Stimulated activated naive CD8-positive, alpha-beta T cell treated with anti-CD3 and anti-CD28 coated beads, Interleukin-15, Interleukin-2, amounts not matched to agents 100 U/mL and 50 U/mL, for 24 hours (primary cell): ENCODE measurements at places on chromosomes 5 and 9.

- no peak for DNase-seq
Observed at GRCh38 chr5:53164478-53165165, 55.1 kb upstream of the MOCS2 start.

GRCh38 chr5:92505145-92505544 lies 1075.9 kb downstream of the NR2F1-AS1 start:
- no peak for DNase-seq

GRCh38 chr5:77935506-77936364 lies 159.6 kb upstream of the TBCA start:
- DNase-seq: peak; percentile 11

DNA sequence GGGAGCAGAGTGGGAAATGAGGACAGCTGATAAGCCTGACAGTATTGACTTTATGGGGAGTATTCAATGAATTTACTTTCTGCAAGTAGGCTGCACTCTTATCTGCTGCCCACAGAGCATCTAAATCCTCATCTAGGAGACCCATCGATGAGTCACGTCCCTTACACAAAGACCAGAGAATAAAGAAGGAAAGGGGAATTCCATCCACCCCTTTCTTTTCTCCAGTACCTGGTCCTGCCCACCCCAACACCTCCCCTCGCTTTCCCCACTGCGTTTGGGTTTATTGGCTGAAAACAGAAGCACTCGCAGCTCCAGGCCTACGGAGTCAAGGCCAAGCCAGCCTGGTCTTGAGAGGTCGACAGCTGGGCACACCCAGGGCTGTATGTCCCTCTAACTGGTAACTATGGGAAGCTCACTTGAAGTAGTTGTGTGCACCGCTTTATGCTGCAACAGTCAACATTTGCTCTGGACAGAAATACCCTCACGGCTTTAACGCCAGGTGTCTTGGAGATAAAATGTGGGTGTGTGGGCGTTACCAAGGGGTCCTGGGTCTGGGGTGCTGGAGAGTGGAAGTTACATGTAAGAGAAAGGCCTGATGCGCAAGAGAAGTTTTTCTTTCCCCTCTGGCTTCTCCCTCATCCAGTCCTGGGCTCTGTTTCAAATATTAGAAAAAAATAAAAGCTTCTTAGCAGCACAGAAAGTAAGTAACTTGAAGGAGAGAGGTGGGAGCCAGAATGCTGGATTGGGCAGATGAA lies 14.5 kb upstream of the TAL2 start:
- no peak for DNase-seq

GRCh38 chr9:37100327-37100726 lies 20.0 kb upstream of the ZCCHC7 start:
- DNase-seq: no peak

DNA sequence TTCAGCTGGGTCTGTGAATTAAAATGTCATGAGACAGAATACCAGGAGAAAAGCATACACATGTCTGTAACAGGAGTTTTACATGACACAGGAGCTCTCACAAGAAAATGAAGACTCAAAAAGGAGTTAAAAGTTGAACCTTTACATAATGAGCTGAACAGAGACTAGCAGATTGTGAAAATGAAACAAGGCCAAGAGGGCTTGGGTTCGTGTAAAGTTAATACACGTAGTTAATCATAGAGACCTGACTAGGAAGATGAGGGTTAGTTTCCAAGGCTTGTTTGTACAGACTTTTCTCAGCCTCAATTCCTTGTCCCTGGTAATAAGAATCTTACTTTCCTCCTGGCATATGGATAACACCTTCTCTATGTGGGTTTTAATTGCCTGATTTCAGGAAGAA lies 1294.0 kb downstream of the MAT2B start:
- DNase-seq: no peak

- peak; percentile 51 for DNase-seq
Observed at GRCh38 chr9:125189011-125189360, 617 bp downstream of the PPP6C start.

DNA sequence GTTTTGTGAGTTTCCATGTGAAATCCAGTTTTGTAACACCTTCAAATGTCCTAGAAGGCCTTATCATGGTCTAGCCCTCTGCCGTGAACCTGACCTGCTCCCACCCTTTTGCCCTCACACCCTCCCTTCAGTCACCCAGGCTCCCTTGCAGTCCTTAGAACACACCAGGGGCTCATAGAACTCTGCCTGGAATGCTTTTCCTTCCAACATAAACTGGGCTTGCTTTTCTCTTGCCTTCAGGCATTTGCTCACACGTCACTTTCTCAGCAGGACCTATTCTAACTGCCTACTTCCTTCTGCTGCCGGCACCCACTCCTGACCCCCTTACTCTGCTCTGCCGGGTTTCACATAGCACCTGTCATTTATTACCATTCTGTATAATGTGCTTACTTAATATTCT lies 111.9 kb downstream of the PDE8B start:
- DNase-seq: no peak

- DNase-seq: no peak
Observed at GRCh38 chr5:103624675-103625074, 62.1 kb upstream of the NUDT12 start.

DNA sequence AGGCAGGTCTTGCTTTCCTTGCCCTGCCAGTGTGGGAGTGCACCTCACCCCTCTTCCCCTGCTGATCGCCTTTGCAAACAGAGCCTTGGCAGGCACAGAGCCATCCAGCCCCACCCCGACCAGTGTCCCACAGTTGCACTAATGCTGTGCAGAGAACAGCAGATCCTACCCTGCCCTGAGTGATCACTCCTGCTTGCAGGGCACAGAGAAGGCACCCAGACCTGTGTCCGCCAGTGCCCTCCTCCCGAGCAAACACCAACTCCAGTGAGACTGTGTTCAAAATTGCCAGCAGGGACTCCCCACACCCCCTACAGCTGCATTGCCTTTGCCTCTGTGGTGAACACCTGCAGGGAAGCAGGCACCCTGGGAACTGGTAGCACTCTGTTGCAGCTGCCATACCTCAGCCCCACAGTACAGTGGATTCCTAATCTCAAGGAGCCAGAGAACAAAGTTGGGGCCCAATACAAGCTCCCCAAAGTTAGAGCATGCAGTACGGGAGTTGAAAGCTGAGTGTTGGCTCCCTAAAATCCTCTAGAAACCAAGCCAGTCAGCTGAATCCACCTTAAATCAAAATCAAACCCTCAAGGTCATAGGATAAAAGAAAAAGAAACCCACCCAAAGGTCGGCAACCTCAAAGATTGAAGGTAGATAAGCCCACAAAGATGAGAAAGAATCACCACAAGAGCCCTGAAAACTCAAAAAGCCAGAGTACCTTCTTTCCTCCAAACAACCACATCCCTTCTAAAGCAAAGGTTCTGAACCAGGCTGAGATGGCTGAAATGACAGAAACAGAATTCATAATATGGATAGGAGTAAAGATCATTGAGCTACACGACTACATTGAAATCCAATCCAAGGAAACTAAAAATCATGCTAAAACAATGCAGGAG lies 92.9 kb upstream of the PIK3R1 start:
- no peak for DNase-seq

DNA sequence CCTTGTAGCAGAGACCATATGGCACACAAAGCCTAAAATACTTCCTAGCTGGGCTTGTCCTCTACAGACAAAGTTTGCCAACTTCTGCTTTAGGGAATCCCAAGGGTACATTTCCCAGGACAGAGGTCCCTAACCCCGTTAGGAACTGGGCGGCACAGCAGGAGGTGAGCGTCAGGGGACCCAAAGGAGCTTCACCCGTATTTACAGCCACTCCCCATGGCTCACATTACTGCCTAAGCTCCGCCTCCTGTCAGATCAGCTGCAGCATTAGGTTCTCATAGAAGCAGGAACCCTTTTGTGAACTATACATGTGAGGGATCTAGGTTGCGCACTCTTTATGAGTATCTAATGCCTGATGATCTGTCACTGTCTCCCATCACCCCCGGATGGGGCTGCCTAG lies 88.5 kb upstream of the TRPM3 start:
- DNase-seq: no peak

DNA sequence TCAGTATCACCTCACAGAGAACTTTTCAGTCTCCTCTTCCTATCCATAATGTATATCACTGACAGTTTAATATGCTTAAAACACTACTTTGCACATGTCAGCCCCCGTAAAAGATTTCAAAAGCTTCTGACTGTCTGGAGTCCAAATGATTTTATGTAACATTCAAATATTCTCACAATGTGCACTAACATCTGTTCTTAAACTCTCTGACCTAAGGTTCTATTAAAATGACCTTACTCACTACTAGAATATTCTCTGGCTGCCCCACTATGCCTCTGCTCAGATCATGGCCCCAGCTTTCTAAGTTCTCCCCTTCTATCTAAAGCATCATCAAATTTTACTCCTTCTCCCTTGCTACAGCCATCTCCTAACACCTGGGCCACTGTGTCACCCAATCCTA lies 52.5 kb downstream of the AP3B1 start:
- no peak for DNase-seq

GRCh38 chr5:2740051-2740875 lies 11.2 kb downstream of the IRX2 start:
- DNase-seq: no peak

DNA sequence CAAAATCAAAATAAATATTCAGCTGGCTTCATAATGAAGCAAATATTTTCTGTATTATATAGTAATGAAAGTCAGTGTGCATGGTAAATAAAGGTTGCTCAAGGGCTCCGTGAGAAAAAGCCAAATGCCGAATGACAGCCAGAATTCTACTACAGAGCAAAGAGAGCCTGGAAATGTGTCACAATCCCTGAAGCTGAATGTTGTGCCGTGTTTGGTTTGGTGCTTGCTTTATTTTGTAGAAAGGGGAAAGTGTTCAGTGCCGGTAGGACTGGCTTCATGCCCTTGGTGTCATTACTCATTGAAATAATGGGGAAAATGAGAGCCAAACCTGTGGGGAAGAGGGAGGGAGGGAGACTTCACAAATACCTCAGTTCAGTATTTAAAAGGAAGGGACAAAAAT lies 26.8 kb upstream of the ADAMTSL1 start:
- no peak for DNase-seq

DNA sequence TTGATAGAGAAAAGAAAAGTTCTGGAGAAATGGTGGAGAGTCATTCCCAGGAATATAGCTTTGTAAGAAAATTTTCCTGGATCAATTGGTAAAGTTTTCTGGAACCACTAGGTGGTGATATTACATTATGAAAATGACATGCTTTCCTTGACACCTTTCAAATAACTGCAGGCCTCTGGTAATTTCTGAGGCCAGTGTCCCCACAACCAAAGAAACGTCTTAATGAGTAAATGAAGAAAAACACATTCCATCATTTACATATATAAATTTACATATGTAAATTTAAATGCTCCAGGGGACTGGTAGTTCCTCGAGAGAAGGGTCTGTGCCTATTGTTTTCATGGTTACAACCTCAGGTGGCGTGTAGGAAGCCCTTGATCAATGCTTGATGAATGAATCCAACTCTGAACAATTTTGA lies 17.2 kb upstream of the RGS3 start:
- DNase-seq: no peak

DNA sequence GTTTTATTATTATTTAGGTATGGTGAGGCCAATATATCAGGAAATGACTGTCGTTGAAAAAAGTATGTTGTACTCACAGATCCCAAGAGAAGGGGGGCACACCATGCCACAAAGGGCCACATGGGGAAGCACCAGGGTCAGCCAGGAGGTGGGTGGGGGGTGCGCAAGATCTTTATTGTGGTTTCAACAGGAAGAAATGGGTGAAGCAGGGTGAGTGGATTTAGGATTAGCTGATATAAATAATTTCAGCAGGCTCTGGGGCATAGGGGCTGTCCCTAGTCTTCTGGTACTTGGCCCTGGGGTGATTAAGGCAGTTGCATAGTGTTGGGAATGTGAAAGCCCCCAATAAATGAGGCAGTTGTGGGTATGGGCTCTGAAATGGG lies 8.6 kb downstream of the PDCD1LG2 start:
- DNase-seq: peak; percentile 77

- DNase-seq: no peak
Observed at GRCh38 chr5:132751444-132751843, 4.2 kb downstream of the CCNI2 start.

GRCh38 chr5:33769196-33769595 lies 122.6 kb downstream of the ADAMTS12 start:
- no peak for DNase-seq

DNA sequence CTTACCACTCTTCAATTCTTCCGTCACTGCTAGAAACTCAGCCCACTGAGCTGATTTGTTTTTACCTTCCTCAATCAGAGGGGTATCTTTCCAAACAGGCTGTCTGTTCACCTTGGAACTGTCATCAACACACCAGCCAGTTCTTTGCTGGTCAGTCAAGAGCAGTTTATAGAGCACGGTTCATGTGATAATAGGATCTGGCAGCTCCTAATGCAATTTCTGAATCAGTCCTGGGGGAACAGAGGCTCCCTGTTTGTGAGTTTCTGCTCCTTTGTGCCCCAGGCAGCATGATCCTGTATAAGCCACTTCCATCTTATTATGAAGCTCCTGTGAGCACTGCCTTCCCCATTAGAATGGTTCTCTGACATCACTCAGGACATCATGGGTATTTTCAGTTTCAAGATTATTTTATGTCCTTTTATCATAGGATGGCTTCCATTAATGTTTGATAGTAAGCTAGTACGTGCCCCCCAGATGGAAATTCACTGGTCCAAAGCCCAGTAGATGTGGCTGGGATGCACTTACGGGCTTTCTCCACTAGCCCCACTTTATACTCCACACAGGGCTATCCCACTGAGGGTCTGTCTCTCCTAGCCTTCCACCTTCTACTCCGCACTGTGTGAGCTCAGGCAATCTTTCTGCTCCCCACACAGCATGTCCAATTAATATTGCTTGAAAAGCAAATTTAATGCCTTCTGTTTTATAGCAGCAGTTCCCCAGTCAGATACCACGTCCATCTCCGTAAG lies 85.5 kb upstream of the SPIN1 start:
- DNase-seq: no peak

DNA sequence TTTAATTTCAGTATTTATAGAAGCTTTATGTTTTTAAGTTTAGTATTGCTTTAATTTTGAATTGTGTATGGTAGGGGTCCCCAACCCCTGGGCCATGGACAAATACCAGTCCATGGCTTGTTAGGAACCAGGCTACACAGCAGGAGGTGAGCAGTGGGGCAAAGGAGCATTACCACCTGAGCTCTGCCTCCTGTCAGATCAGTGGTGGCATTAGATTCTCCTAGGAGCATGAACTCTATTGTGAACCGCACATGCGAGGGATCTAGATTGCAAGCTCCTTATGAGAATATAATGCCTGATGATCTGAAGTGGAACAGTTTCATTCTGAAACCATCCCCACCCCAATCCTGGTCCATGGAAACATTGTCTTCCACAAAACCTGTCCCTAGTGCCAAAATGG lies 1.9 kb downstream of the C5 start:
- DNase-seq: no peak

DNA sequence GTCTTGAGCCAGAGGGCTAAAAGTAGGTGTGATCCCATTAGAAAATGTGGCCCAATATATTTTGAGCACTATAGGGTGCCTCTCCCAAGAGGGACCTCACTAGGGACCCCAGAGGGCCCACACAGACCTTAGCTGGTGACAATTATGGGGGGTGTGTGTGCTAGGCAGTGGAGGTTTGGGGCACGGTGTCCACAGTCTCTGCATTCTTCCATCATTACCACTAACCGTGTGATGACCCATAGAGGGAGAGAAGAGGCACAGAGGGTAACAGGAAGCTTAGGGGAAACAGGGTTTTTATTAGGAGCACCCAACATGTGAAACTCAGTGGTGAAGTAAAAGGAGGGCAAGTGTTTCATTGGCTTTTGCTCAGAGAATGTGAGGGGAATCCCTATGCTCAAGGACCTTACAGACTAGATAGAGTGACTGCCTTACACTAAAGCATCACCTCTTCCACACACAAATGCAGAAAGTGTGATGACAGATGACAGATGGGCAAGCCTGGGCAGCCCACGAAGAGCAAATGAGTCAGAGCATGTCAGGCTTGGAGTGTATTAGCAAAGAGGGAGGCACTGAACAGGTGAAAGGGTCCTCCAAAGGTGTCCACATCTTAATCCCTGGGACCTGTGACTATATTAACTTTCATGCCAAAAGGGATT lies 2.5 kb upstream of the ACTL7A start:
- DNase-seq: no peak
